ENCODE measurements at places on chromosomes 3 and 15. TPM values are rescaled to one million over a fixed set of nuclear protein-coding genes. Genes with fewer than 3 reads are reported as not detected.

The DIPK2A gene
- 37.7 TPM for total RNA-seq

The GPR27 gene
- 22.0 TPM for total RNA-seq

The DAZL gene
- not detected for total RNA-seq

The LMAN1L gene
- total RNA-seq: 2.6 TPM

The PRRT3 gene
- total RNA-seq: 29.9 TPM

- no peak for DNase-seq
Observed at GRCh38 chr3:176734146-176734545, 463.1 kb downstream of the TBL1XR1 start.

DNA sequence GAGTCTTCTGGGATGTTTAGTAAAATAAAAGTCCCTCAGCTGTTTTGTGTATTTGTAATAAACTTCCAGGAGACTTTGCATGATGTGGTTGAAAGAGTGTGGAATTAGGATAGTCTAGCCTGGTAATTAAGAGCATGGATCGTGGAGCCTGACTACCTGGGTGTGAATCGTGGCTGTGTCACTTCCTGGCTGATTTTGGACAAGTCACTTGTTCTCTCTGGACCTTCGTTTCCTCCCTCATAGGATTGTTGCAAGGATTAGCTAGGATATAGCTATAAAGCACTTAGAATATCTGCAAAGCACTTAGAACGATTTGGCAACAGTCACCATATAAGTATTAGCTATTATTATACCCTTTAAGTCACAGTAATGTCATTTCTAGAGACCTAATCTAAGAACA lies 40.2 kb downstream of the SLMAP start:
- no peak for DNase-seq

- DNase-seq: no peak
Observed at GRCh38 chr3:81308306-81308705, 453.1 kb downstream of the GBE1 start.

- DNase-seq: no peak
Observed at GRCh38 chr3:13161021-13161759, 88.0 kb upstream of the IQSEC1 start.

DNA sequence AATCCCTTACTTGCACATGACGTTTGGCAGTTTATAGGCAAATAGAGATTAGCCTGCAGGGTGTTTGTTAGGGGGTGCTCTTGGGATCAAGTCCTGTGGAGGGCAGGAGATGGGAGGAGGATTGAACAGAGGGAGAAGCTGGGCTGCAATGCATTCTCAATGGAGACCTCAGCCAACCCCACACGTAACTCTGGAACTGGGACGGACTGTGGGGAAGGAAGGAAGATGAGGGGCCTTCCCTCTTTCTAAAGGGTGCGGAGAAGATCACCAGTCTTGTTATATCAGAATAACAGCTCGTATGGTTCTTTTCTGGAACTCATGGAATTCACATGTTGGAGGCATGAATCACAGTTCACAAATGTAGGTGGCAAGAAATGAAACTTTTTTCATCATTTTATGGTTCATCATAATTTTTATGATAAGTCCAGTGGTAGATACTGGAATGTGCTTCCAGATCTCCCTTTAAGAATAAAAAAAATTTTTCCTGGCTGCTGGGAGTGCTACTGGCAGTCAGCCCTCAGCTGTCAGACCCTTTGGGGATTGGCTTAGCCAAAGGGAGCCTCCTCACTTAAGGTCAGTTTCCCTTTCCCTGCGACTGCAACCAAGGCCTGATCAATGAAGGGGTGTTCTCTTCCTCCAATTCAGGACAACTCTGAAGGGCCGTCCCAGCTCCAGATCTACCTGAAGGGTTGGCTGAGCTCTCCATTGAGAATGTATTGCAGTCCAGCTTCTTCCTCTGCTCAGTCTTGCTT lies 20.5 kb upstream of the LYZL4 start:
- no peak for DNase-seq

- no peak for DNase-seq
Observed at GRCh38 chr15:60518511-60518910, 39.6 kb upstream of the ICE2 start.
